ENCODE measurements at places on chromosomes 5 and 9.

DNA sequence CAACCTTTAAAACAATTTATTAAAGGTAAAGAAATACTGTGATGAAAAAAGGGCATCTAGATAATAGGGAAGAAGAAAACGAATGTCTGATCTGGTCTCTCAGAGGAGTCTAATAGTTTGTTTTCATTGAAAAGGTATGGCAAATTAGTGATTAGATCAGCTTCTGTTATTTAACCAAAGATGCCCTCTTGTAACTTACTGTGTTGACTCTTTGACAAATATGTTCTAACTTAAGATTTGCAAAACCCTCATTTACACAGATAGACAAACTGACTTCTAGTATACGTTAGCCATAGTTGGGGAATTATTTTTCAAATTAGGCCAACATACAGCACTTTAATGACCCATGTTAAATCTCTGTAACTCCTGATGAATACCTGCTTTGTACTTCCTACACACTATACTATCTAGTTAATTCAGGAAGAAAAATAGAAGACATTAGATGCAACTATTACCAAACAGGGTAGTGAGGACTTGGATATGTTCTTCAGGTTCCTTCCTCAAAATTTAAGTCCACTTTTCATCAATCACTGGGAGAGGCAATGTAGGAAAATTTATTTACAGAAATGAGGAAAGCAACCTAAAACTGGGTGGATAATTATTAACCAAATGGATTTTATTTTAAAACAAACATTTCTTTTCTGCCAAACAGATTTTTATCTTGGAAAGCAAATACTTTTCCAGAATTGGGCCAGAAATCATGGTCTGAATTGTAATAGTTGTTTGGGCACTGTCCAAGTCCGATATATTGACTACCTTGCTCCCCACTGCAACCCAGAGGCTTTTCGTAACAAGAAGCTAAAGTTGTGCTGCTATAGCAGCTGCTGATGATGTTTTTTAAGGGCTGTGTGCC is 66.4 kb upstream of the PPP2R2B start:
- no peak for DNase-seq

DNA sequence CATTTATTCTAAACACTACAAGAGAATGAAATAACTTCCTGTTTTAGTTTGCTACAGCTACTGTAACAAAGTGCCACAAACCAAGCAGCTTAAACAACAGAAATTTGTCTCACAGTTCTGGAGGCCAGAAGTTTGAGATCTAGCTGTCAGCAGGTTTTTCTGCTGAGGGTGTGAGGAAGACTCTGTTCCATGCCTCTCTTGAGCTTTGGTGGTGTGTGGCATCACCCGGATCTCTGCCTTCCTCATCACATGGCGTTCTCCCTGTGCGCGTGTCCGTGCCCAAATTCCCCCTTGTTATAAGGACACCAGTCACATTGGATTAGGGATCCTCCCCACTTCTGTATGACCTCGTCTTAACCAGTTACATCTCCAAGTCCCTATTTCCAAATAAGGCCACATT is 97.7 kb downstream of the CFAP95 start:
- no peak for DNase-seq

DNA sequence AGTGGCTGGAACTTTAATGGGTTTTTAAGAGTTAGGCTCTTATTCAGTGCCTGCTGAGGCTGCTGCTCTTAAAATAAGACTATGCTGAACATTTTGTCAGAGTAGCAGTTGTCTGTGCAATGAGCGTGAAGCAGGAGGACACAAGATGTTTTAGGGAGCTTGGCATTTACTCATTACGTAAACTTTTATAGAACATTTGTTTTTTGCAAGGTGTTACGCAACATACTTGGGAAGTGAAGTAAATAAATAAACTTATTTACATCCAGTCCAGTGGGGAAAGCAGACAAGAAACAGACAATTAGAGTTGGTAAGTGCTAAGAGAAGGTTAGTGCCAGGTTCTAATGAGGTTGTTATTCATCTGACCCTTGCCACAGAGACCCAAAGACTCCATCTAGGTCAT is 226.0 kb downstream of the HINT1 start:
- no peak for DNase-seq

- no peak for DNase-seq
Observed at GRCh38 chr9:122159925-122160246, 178 bp downstream of the MORN5 start.

DNA sequence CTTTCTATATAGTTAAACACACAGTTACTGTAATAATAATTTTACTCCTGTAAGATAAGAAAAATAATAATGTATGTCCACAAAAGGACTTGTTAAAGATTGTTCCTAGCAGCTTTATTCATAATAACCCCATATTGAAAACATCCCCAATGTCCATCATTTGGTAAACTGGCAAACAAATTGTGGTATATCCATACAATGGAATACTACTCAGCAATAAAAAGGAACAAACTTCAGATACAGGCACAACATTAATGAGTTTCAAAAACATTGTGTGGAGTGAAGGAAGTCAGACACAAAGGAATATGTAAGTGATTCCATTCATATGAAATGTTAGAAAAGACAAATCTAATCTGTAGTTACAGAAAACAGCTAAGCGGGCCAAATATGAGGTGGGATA is 1.9 kb upstream of the MEGF10 start:
- DNase-seq = no peak

DNA sequence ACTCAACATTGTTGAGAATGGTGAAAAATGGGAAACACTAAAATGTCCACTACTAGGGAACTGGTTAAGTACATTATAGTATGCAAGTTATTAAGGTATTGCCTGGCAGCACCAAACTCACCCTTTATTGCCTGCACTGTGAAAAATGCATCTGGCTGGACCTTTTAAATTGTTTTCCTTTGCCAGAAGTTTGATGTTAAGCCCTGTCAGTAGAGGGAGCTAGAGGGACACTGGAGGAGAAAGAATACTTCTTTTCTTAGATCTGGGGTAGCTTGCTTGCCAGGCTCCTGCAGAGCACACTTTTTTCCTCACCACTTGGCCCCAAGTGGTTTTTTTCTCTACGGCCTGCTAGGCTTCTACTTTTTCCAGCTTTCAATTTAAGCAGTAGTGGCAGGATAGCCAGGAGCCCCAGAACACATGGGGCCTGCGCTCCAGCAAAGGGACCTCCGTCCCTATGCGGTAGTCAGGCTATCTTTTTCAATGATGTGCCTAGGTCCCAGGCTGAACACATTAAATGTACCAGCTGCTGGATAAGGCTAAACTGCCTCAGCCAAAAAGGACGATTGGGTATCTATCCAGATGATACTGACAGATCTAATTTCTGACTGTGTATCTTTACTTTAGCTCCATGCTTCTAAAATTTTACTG is 8.0 kb upstream of the HABP4 start:
- DNase-seq = no peak

GRCh38 chr9:128099231-128099931 is 28.1 kb downstream of the PTGES2 start:
- no peak for DNase-seq

- no peak for DNase-seq
Observed at GRCh38 chr5:10994091-10994986, 233.3 kb upstream of the DAP start.

DNA sequence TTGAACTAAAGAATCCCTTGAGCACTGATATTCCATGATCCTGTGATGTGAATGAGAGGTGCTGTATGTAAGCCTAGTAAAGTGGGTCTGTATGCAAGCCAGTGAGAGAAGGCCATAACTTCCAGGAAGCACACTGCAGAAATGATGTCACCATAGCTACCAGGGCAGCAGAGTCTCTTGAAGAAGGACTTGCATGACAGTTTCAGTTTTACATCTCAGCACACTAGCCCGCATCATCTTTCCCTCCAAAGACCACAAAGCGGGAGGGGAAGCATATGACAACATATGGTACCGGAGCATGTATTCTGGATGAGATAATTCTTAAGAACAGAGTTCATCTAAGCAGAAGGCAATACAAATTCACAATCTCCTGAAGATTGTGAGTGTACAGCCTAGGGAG is 37.6 kb upstream of the MAST4 start:
- DNase-seq = no peak

GRCh38 chr5:97297704-97298091 is 114.7 kb upstream of the RIOK2 start:
- no peak for DNase-seq

DNA sequence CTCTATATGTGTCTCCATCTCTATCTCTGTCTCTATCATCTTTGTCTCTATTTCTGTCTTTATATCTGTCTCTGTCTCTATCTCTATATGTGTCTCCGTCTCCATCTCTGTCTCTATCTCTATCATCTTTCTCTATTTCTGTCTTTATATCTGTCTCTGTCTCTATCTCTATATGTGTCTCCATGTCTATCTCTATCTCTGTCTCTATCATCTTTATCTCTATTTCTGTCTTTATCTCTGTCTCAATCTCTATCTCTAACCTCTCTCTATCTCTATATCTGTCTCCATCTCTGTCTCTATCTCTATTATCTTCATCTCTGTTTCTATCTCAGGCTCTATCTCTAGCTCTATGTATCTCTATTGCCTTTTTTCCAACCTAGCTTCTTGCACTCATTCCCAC is 37.0 kb downstream of the IRX4 start:
- no peak for DNase-seq

DNA sequence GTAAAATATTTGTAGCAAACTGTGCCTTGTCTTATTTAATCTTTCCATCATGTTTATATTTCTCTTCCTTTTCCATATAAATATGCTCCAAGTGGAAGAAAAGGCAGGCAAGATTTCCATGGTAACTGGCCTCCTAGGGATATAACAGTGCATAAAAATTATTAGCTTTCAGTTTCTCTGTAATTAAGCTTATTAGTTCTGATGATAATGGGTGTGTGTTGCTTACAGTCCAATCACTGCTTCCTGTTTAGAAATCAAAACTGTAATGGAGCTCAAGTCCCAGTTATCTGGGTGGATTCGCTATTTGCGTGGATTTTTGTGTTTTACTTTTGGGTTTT is 213.0 kb downstream of the PJA2 start:
- DNase-seq = no peak

- DNase-seq = no peak
Observed at GRCh38 chr9:127580879-127581475, 31.1 kb upstream of the STXBP1 start.

DNA sequence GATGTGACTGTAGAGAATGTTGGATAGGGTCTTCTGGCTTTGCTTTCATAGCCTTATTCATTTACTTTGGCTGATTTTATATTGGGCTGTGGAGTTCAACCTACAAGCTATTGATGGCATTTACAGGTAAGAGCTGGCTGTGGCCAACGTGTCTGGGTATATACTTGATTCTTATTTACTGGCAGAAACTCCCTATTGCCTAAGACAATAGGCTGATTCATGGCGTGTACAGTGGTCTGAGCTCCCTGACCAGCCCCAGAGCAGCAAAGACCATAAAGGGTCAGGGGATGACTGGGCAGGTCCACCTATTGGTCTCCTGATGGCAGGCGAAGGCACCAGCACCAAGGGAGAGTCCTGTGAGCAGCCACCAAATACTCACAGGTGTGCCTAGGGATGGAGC is 190.2 kb upstream of the DMRTA1 start:
- DNase-seq = no peak

GRCh38 chr5:67223211-67223610 is 26.6 kb upstream of the CD180 start:
- no peak for DNase-seq

- DNase-seq = no peak
Observed at GRCh38 chr5:146007270-146007669, 70.9 kb downstream of the SH3RF2 start.

DNA sequence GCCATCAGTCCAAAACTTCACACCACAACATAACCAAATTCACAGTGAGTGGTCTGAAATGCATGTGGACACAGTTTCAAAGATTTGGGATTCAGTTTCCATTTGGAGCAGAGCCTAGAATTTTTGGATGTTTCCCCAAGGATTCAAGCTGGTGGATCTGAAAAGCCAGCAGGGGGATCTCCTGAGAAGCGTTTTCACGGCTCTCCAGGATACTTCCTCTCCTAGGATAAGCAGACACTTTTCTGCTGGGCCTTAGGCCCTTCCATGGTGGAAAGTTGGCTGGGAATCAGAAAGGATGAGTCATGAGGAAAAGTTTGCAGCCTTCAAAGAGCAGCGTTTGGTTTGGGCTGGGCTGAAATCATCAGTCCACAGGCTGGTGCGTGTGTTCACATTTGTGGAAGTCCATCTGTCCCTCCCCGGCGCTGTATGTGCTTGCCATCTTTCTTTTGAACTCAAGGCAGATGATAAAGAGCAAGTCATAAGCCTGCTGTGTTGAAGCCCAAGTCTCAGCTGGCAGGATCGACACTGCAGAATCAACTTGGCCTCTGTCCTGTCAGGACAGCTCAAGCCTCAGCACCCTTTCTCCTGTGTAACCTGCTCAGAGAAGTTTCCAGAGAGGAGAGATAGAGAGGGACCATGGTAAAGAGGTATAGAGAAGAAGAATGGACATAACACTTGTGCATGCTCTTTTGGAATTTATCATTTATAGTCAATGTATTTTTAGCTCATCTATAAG is 152.6 kb upstream of the MSX2 start:
- DNase-seq = no peak

DNA sequence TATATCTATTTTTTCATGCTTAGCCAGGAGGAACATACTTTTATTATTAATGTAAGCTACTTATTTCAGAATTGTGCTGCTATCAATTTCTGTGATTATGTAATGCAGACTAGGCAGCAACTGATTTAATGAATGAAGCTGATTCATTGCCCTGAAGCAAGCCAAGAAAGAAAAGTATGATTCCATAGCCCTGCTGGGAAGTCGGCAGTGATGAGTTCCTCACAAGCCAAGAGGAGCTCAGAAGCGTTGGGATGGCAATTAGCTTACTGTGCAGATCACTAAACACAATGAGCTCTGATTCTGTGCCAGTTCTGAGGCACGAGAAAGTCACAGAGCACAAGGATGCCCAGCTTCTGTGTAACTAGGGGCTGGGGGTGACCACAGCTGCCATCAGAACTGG is 254.3 kb upstream of the KLF9 start:
- no peak for DNase-seq

- DNase-seq = no peak
Observed at GRCh38 chr9:116144038-116144437, 9.6 kb upstream of the PAPPA start.

- DNase-seq = no peak
Observed at GRCh38 chr5:68336200-68336599, 120.6 kb downstream of the PIK3R1 start.

DNA sequence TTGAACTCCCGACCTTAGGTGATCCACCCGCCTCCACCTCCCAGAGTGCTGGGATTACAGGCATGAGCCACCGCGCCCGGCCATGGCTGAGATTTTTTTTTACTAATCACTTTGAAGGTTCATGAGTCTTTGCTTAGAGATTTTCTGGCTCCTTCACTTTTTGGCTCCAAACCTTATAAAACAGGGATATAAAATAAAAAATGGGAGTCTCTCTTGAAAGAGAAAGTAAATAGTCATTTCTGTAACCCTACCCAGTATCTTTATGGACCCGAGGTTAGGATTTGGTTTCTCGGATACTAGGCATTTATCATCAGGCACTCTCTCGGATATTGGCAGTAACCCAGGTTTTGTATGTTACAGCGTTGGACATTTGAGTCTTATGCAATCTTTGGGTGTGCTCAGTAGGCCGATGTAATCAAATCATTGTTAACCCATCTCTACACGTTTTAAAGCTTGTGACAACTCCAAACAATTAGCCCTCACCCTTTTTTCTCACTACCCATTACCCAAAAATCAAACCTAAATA is 25.3 kb downstream of the STXBP1 start:
- DNase-seq = no peak
